ENCODE measurements at places on chromosomes 3 and 15.

GRCh38 chr15:74808078-74808839, 4.4 kb upstream of the LMAN1L start:
- no peak for DNase-seq

DNA sequence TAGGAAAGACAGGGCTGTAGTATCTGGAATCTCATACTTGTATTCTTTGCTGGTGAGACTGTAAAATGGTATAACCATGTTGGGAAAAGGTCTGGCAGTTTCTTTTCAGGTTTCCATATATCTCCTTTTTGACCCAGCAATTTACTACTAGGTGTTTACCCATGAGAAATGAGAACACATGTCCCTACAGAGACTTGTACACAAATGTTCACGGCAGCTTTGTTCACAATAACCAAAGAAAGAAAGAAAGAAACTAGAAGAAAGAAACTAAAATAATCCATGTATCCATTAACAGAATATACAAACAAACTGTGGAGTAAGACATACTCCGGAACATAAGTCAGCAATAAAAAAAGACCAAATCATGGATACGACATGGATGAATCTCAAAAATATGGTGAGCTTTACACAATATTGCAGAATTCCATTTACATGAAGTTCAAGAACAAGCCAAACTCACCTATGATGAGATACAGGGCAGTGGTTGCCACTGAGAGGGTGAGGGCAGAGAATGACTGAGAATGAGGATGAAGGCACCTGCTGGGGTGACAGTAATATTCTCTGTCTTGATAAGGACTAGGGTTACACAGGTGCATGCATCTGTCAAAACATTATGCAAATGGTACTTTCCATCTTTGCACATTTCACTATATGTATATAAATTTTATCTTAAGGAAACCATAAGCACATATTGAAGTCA, 2.7 kb downstream of the RFTN1 start:
- peak; percentile 29 for DNase-seq

- no peak for DNase-seq
Observed at GRCh38 chr15:66841953-66842681, 140.1 kb downstream of the SMAD6 start.

DNA sequence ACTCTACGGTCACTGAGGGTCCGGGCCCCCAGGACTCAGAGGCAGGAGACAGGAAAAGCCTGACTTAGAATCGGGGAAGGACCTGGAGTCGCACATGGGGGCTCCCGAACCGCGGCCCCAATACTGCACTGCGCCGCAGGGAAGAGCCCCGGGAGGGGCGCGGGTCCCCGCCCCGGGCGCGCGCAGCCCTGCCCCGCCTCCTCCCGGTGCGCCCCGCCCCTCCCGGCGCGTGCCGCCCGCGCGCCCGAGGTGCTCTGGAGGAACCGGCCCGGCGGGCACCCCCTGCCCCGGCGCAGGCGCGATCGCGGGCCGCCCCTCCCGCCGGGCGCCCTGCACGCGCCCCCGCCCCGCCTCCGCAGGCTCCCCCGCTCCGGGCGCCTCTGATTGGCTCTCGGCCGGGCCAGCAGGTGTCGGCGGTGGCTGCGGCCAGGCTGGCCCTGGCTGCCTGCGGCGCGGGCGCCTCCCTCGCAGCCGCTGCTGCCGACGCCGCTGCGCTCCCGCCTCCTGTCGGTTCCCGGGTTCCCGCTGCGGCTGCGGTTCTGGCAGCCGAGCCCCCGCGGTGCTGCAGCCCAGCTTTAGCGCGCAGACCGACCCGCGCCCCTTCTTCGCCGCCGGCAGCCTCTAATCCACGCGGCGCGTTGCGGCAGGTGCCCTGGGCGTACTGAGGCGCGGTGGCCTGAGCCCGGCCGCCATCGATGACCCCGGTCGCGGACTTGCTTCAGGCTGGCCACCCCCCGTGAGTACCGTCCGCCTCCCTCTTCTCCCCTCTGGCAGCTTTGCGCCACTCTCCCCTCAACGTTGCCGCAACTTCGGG, at the start of gene MYRIP:
TSS of gene MYRIP (plus strand) at position 429 of the 814 bp plus-strand sequence. CDS start 91,208 bp downstream, outside the sequence.
- peak; percentile 94 for DNase-seq

GRCh38 chr15:74318376-74319137, 48.9 kb downstream of the CYP11A1 start:
- DNase-seq, result peak; percentile 15

GRCh38 chr15:67307889-67308597, 53.5 kb downstream of the IQCH start:
- DNase-seq, result no peak
